ENCODE measurements at places on chromosomes 1 and 21.

DNA sequence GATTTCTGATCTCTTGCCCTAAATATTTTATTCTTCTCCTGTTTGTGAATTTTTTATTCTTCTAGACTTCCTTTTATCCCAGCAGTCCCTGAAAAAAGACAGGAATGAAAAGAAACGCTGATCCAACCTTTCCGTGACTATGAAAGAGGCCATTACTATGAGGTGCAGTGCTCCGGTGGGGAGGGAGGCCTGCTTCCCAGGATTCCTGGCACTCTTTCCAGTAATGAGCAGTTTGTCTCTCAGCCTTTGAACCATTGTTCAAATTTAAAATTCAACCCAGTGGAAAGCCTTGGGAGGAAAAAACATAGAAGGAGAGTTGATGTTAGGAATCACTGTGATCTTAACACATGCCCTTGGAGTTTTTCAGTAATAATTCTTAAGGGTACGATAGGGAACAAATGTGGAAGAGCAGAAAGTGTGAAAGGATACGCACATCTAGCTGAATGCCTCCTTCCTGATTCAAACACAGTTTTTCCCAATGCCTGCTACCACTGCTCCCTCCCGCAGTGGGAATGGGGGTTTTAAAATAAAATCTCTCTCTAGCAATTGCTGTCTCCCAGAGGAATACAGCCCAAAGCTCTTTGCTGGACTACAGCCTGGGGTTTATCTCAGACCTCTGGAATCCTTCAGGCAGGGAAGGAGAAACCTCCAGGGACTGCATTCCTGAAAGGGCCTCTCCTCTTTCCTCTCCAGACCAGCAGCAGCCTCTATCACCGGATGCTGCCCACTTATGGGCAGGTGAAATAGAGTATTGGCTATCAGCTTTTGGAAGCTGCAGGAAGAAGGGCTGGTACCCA, 6.1 kb downstream of the IER5 start:
- no peak for DNase-seq

GRCh38 chr1:155169541-155169940, 3.6 kb downstream of the KRTCAP2 start:
- DNase-seq, result no peak

GRCh38 chr21:43712268-43712942, 6.5 kb upstream of the PDXK start:
- no peak for DNase-seq

DNA sequence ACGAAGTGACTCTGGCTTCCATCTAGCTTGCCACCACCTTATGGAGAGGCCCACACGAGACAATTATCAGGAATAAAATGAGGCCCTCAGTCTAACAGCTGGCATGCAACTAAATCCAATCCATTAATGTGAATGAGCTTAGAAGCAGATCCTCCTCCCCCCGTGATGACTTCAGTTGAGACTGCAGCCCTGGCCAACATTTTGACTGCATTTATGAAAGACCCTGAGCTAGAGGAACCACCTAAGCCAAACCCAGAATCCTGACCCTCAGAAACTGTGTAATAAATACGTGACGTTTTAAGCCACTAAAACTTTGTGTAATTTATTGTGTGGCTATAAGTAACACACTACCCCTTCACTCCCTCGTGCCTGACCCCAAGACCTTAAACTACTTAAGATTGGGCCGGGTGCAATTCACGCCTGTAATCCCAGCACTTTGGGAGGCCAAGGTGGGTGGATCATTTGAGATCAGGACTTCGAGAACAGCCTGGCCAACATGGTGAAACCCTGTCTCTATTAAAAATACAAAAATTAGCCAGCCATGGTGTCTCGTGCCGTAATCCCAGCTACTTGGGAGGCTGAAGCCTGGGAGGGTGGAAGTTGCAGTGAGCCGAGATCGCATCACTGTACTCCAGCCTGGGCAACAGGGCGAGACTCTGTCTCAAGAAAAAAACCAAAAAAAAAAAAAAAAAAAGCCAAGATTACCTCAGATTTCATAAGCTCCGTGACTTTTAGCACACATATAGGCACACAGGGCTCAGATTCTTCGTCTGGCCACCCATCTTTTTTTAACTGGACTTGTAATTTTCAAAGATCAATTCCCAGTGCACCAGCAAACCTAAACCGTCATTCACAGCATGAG, 72.5 kb downstream of the ENAH start:
- DNase-seq, result no peak

DNA sequence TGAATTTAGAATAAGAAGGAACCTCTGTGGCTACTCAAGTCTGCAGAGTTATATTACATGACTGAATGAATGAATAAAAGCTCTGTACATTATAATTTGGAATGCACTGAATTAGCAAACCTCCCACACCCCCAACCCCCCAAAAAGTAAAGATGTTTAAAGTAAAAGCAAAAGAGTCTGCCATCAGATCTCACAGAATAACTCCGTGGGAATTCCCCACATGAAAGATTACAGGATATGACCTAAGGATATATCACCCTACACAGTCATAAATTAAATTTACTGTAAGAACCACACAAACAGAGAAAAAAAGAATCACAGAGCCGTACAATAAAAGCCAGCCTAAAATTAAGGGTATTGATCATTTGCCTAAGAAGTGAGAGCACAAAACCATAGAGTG, 587.3 kb downstream of the PTPRC start:
- DNase-seq, result no peak

DNA sequence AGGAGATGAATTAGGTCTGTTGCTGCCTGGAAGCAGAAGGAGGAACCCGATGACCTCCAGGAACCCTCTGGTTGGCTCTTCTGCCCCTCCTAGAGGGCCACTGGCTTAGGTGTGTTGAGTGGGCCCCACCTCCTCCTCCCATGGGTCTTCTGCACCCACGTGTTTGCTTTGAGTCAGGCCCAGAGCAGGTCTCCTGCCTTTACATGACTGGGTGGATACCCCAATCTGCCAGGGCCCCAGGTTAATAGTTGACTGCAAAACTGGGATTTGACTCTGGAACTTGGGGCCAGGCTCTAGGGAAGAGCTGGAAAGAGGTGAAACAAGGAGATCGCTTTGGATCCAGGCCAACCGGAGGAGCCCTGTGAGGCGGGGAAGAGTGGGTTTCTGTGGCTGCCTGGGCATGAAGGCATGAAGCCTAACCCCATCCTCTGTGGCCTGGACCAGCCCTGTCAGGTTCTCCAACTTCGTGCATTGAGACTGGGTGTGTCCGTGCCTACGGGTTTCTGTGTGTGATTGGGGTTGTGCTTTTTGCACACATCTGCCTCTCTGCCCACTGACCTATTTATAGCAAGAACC, 7.8 kb upstream of the LAD1 start:
- no peak for DNase-seq

DNA sequence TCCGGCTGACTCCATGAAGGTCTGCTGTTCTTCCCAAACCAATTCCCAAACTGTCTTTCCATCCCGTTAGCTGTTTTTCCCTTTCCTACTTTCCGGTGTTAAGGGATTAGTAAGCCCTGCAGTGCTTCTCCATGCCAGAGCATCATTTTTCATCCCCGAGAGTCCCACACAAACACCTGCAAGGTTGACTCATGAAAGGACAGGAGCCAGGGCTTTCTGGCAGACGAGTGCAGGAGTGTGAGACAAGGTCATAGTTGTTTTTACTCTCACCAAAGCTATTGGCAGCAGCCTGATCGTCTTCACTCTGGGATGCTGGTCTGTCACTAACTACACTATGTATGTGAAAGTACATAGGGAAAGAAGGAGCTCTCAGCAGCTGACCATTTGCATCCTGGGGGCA, 10.2 kb upstream of the BECN2 start:
- no peak for DNase-seq

DNA sequence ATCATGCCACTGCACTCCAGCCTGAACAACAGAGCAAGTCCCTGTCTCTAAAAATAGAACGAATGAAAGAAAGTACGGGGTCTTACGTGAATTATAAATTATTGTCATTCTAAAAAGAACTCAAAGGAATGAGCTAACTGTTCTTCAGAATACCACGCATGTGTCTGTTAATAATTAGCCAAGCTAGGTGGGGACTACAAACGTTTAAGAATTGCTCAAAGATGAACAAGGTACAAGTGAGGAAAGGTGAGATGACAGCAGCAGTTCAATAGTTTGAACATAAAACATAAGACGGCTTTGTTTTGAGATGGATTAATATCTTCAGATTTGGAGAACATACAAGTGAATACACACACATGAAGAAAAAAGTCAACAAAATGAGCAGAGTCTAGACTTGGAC, 79.6 kb downstream of the UBR4 start:
- DNase-seq, result no peak

- DNase-seq, result no peak
Measured at GRCh38 chr1:108012553-108012952, 47.6 kb upstream of the VAV3 start.

DNA sequence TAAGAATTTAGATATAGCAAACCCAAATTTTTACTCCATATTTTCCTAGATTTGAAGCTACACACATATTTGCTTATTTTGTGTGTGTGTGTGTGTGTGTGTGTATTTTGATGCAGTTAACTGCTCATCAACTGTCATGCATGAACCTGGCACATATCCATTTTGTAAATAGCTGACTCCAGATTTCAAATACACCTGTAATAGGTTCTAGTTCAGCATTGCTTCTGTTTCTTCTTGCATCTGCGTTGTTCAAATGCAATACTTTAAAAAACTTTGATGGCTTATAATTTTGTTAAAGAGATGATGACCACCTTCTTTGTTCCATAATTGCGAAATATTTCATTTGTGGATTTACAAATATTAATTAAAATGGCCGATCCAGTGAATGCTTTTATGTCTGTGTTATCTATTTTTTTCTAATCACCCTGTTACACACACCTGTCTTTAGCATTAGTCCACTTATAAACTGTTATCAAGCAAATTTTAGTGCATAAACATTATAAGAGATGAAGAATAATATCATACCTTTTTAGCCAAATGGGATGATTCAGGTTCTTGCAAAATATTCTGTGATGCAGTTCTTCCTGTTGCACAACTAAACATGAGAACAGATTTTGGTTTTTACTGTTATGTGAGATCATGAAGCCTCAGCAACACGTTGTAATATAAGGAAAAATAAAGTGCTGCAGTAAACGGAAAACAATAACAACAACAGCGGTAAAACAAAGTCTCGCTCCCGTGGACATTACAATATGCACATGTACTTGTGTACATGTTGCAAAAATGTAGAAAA, 12.7 kb upstream of the S100A11 start:
- DNase-seq, result no peak

GRCh38 chr1:33610864-33611455, 138.5 kb downstream of the ZSCAN20 start:
- no peak for DNase-seq

DNA sequence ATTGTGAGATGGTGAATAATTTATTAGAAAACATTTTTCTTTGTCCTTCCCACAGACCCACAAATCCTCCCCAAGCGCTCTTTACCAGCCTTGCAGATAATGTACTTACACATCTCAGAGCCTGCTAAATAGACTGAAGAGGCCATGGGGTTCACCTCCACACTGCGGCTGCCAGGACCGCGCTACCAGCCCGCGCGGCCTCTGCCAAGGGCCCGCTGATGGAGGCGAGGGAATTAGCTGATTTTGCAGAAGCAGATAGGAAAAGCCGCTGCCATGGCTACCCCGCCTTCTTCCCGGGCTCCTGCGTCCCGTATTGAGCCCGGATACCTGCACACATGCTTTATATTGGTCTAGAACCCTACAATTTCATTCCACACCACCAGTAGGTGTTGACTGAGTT, 248.0 kb upstream of the FOXD3 start:
- DNase-seq, result no peak

- no peak for DNase-seq
Measured at GRCh38 chr1:209485167-209485566, 98.3 kb upstream of the CAMK1G start.

DNA sequence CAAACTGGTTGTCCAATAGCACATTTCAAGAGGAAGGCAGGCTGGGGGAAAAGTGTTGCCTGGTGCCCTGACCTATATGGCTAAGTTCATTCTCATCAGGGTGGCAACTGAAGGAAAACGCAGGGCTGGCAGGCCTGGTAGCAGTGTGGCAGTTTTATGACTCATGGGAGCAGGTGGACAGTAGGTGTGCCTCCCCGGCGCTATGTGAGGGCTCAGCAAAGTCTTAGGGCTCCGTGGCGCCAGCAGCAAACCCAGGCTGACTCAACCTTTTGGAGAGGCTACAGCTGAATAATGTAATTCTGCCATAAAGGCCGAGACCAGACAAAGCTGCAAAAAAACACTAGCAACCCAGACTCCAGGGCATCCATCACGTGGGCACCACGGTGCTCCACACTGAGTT, 23.6 kb downstream of the GADD45A start:
- DNase-seq, result no peak

GRCh38 chr1:82978461-82979324, 1020.2 kb downstream of the TTLL7 start:
- DNase-seq, result no peak

DNA sequence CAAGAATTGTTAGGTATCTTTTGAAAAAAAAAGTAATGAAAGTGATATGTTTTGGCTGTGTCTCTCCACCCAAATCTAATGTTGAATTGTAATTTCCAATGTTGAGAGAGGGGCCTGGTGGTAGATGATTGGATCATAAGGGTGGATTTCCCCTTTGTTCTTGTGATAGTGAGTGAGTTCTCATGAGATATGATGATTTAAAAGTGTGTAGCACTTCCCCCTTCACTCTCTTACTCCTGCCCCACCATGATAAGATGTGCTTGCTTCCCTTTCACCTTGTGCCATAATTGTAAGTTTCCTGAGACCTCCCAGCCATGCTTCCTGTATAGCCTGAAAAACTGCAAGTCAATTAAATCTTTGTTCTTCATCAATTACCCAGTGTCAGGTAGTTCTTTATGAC, 70.7 kb downstream of the XCL2 start:
- no peak for DNase-seq

- no peak for DNase-seq
Measured at GRCh38 chr1:108815566-108815965, 41.3 kb downstream of the AKNAD1 start.

- DNase-seq, result no peak
Measured at GRCh38 chr1:81209461-81209860, 591.3 kb upstream of the ADGRL2 start.

- DNase-seq, result no peak
Measured at GRCh38 chr1:79708646-79709265, 702.2 kb upstream of the ADGRL4 start.

DNA sequence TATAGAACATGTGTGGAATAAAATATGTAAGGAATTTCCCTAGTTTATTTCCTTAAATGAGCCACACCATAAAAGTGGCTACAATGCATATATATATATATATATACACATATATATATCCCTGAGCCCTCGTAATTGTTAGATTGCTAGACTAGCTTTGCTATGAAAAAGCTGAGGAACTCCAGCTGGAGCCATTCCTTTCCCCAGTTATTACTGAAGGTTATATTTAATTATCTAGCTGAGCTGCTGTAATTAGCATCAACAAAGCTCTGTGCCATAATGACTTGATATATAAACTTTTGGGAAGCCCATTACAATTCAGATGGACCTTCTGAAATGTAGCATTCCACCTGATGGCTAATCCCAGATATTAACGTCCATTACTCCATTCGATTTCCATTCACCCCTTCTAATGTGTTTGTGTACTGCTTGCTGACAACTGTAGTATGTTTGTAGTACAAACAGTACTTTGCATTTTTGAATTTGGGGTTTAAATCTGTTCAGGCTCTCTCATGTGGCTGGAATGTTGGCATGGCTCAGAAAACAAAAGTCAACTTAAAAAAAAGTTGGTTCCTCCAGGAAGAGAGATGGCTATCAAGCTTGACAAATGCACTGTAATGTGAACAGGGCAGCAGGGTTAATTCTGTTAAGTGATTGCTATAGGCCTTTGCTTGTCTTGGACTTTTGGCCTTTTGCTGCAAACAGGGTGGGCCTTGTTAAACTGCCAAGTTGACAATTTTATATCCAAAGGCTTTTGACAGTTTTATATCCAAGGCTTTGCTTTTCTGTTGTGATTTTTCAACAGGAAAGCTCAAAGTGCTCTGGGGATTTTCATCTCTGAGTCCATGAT, 170.0 kb downstream of the LTN1 start:
- DNase-seq, result no peak

GRCh38 chr1:171635661-171636060, 13.6 kb downstream of the MYOCOS start:
- DNase-seq, result no peak

All from CD4-positive, alpha-beta T cell treated with Interleukin-17A for 4 hours (primary cell).